ENCODE measurements at places on chromosomes 7 and 10.

DNA sequence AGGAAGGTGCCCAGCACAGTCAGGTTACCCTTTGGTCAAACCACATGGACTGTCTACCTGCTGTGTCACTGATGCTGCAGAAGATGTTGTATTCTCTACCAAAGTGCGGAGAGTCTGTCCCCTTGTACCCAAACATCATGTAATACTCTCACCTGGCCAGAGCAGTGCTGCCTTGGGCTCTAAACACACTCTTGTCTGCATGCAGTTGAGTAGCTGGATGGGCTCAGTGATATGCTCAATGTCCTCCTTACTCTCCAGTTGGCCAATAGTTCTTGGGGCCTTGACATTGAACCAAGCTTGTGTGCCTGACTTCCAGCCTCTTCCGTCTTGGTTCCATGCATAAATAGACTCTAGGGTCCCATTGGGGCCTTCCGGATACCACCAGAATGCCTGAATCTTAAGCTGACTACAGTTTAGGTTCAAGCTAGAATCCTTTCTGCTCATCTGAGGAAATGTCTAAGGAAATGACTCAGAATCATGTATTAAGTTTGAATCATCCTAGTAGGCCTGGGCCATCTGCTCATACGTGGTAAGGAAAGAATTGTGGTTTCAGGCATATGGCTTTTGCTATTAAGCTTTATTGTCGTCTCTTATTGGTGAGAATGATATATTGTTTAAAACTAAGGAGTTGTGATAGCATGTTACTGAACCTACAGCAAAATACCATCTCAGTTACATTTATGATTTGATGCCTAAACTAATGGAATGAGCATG is 118.0 kb downstream of the OTUD1 start:
- no peak for DNase-seq

DNA sequence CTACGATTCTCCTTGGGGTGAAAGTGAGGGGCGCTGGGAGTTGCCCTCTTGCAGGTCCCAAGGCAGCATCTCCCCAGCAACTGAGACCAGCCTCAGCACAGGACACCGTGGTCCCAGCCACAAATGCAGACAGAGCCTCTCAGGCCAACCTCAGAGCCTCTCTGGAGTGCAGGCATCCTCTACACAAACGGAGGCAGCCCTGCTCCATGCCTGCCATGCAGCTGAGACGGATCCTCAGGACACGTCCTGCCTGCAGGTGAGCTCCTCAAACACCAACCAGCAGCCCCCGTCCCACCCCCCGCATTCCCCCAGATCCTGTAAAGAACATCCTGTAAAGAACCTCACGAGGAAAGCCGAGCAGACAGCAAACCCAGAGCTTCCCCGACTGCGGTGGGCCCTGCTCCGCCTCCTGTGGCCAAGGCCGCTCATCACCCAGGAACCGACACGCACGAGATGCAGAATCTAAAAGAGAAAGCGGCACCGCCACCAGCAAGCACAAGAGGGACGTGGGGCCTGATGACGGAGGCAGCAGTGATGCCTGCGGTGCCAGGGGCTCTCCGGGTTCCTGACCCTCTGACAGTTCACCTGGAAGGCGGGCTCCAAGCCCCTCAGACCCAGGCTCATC is 186.9 kb downstream of the PTPRN2 start:
- DNase-seq: no peak

GRCh38 chr10:200405-200804 is 65.2 kb downstream of the ZMYND11 start:
- no peak for DNase-seq

GRCh38 chr7:17523813-17524739 is 225.6 kb downstream of the AHR start:
- DNase-seq: no peak

DNA sequence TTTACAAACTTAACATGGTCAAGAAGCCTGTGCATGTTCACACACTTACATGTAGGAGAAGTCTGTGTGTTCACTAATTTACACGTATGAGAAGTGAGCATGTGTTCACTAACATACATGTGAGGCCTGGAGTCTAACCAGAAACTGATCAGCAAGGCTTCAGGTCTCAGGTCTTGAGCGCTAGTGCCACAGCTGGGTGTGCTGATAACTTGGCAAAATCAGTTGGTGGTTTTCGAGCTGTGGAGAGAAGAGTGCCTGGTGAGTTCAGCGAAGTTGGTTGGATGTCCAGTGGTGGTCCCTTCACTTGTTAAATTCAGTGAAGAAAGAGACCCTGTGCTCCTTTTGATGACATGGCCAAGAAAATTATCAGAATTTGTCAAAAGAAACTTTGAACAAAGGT is 98.7 kb downstream of the CELF2 start:
- no peak for DNase-seq

GRCh38 chr10:50990568-50991455 is 83.5 kb upstream of the PRKG1 start:
- DNase-seq: no peak

GRCh38 chr7:134888141-134888740 is 98.1 kb upstream of the AGBL3 start:
- no peak for DNase-seq

- no peak for DNase-seq
Observed at GRCh38 chr7:42770114-42770513, 141.8 kb downstream of the C7orf25 start.

DNA sequence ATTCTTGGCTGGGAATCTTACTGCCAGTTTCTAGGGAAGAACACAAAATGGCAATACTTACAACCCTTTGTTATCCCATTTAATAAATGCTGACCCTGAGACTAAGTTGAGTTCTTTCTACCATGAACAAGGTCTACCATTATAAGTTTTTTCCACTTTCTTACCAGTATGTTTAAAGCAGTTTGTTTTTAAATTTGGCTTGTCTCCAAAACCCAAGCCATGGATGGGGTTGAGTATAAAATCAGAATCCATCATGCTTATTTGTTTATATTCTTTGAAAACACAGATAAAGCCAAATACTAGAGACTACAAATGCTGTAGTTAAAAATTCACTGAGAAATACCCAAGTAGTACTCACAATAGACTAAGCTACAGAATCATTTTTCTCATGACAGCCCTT is 41.1 kb upstream of the HNRNPH3 start:
- no peak for DNase-seq

DNA sequence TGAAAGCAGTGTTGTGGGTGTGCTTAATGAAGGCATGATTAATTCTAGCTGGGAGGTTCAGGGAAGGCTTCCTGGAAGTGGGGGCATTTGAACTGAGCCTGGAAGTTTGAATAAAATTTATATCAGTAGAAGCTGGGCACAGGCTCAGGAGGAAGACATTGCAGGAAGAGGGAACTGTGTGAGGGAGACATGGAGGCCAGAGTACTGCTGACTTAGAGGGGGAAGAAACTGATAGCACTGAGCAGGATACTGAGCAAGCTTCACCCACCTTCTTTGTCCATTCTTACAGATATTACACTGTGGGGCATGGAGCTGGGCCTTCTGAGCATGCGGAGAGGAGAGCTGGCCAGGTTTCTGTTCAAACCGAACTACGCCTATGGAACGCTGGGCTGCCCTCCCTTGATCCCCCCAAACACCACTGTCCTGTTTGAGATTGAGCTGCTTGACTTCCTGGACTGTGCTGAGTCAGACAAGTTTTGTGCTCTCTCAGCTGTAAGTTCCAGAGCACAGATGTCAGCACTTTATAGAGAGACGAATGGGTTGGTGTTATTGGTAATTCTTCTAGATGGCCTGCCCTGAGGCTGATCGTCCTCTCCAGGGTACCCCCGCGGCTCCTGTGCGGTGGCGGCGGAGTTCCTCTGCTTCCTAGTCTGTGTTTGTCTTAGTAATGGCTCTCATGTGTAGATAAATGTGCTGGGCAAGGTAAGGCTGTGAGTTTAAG is 2.1 kb downstream of the FKBP6 start:
- DNase-seq: no peak

DNA sequence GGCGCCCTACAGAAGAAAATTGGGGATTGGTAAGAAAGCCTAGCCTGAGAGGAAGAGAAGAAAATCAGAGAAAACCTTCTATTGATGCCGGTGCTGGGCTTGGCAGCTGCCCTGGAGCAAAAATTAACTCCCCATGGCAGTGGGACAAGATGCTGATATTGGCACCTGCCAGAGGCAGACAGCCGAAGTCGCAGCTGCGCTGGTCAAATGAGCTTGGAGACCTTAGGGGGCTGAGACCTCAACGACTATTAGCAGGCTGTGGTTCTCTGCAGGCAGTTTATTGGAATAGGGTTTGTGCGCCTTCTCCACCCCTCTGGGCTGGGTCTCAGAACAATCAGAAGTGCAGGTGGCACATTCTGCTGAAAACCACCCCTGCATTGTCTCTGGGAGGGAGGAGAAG is 213.7 kb downstream of the GFRA1 start:
- DNase-seq: no peak

DNA sequence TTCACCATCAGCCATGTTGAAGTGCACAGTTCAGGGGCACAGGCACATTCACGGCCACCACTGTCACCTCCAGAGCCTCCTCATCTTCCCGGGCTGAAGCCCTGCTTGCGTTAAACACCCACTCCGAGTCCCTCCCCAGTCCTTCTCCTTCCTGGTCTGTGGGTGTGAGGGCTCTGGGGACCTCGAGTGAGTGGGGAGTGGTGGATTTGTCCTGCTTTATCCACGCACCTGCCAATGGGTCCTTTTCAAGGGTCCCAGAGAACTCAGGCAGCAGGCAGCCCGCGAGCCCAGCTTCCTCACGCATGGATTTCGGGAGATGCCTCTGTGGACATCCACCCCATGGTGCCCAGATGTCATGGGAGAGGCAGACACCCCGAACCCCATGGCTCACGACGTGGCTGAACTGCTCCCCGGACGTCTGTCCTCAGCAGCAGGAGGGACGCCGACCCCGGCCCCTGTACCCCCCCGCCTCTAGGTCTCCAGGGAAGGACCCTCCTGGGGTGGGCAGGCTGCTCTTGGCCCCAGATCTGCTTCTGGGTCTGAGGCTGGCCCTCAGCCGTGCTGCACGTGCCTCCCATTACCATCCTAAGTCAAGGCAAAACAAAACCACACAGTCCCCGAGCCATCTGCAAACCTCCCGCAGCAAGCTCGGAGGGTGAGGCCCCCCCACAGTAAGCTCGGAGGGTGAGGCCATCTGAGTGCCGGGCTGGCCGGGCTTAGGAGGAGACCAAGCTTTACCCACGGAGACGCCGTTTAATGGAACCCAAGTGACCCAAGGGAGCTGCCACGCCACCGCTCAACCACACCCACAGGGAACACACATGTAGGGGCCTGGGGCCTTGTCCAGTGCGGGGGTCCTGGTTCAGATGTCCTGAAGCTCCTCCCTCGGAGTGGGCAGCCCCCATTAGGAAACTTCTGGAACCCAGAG is 9.0 kb downstream of the CYP2W1 start:
- DNase-seq: no peak

DNA sequence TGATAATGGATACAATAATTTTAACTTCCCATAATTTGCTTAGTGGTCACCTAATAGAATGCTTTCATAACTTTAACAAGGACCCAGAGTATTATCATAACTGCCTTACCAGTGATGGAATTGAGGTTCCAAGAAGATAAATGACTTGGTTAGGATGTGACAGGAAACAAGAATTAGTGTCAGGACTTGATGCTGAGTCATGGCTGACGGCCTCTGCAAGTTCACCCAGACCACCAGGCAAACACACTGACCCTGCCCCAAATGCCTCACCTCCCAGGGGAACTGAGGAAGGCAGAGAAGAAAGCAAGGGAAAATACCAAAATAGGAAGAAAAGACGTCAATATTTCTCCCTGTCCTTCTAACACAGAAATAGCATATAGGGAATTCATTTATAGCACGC is 636.3 kb downstream of the PARD3 start:
- DNase-seq: no peak

Data from chondrocyte (in vitro differentiated cells).